Activated CD4-positive, alpha-beta T cell treated with anti-CD3 and anti-CD28 coated beads, Interleukin-2, amount 10 ng/mL, durations not matched to agents 7 days and 5 days (primary cell): ENCODE measurements at places on chromosomes 1 and 21.

DNA sequence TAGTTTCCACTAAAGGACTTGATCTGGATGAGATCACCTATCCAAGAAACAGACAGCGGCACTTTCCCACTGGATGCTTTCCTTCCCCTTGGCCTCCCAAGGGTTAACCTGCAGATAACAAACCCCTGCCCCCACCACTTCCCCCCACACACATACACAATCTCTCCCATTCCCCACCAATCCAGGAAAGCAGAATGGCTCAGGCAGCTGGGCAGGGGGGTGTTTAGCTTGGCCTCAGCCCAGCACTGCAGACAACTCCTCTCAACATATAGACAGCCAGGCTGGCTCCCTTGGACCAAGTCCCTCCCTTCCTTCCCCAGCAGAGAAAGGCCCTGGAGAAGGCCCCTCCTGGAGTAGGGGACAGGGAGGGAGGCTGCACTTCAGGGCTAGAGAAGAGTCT lies 24.6 kb downstream of the PLEKHA6 start:
- no peak for DNase-seq

DNA sequence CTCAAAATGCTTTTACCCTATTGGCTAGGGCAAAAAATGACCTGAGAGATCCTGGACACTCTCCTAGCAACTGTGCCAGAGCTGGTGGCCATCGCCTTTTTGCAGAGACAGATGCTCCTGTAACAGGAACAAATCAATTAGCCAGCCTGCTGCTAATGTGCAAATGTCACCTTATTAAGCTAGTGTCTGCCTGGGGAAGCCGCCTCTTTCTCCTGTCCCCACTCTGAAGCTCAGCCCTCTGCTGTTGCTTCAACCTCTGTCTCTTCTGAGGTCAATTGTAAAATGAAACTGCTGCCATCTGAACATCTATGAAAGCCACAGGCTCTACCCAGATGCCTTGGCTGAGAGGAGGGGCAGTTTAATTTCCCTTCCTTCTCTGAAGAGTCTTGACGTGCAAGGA lies 85.5 kb upstream of the CACNA1E start:
- DNase-seq: peak; percentile 56

- DNase-seq: no peak
Measured at GRCh38 chr1:86226204-86226603, 69.6 kb upstream of the COL24A1 start.

DNA sequence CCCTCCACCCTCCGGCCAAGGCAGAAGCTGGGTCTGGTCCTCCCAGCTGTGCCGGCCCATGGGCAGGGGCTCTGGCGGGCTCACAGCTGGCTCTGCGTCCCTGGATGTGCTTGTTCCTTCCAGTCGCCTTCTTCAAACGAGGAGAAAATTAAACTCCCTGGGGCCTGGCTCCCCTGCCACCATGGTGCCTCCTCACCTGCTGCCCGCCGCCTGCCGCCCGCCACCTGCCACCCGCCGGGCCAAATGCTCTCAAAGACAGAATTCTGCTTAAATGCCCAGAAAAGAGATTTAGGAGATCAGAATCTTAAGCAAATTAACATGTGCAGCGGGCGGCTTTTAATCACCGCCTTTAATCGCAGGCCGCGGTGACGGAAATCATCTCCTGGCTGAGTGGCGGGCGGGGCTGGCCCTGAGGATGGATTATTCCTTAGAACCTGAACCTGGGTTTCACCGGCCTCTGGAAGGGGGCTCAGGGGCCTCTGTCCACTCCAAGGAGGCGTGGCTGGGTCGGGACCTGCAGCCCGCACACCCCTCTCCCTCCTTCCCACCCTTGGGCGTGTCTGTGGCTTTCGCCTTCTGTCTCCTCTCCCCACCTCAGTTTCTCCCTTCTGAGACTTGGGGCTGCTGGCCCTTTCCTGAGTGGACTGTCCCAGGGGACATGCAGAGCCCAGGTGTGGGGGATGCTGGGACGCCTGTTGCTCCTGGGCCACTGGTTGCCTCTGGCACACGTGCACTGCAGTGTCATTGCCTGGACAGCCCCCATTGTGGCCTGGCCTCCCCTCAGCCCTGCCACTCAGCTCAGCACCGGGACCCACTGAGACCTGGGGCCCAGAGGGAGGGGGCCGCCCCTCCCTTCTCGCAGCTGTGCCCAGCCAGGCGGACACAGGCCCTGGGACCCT lies 10.5 kb upstream of the PLCH2 start:
- no peak for DNase-seq

DNA sequence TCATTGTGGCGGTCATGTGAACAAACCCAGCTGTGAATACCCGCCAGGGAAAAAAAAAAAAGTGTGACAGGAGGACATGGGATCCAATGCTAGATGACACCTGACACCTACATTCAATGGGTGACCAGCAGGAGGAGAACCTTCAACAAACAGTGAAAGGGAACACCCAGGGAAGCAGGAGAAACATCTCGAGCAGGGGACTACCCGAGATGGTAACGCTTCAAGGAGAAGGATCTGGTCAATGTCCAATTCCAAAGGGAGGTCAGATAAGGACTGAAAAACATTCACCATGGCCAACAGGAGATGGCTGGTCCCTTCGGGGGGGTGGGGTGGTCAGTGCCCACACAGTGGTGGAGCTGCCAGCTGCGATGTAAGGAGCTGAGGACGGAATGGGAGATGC lies 46.3 kb downstream of the PTPN14 start:
- no peak for DNase-seq

DNA sequence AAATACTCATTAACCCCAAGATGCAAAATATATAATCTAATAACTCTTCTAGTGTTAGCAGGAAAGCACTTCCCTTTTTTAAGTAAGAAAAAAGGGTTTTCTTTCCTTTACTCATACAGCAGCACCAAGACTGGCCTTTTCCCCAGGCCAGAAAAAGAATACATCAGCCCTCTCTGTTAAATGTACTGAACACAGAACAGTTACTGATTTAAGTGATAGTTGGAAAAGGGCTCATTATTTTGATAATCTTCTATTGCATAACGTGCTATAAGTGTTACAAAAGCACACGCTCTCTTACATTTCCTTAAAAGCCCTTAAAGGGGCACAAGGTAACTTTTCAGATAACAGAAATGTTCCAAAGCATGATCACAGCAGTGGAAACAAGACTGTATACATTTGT lies 142.9 kb downstream of the TIAM1 start:
- no peak for DNase-seq

GRCh38 chr1:163315773-163316374 lies 5.9 kb upstream of the NUF2 start:
- peak; percentile 70 for DNase-seq
